Activated CD8-positive, alpha-beta T cell treated with anti-CD3 and anti-CD28 coated beads for 36 hours (primary cell): ENCODE measurements at places on chromosomes 7 and 10. TPM values are rescaled to one million over a fixed set of nuclear protein-coding genes. Genes with fewer than 3 reads are reported as not detected.
A peak's percentile ranks its signal among the peaks of the same experiment; 100 is the strongest.

Gene DNA2
- 40.6 TPM for total RNA-seq

Gene CPA2
- total RNA-seq = not detected

Gene BAG3
- total RNA-seq = 13.4 TPM

Gene GATA3
- total RNA-seq = 27.2 TPM

Gene NRG3
- not detected for total RNA-seq

Gene ANXA8L1
- not detected for total RNA-seq

Gene SPDYE11
- total RNA-seq = not detected

Gene CPXM2
- not detected for total RNA-seq

Gene KLF14
- total RNA-seq = not detected

Gene CALHM1
- not detected for total RNA-seq

Gene FBXO24
- total RNA-seq = 1.4 TPM

DNA sequence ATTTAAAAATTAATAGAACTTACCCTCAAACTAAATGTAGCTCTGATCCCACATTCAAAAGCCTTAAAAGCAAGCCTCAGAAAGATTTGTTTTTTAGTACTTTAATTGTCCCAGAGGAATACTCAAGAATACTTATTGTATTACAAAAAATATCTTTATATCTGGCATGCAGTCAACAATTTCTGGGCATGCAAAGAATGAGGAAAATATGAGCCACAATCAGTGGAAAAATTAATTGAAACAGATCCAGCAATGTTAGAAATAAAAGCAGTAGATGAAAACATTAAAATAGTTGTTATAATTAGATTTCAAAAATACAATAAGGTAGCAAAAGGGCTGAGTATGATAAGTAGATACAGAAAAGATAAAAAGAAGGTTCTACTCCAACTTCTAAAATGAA, 154.7 kb downstream of the PON1 start:
- no peak for DNase-seq

DNA sequence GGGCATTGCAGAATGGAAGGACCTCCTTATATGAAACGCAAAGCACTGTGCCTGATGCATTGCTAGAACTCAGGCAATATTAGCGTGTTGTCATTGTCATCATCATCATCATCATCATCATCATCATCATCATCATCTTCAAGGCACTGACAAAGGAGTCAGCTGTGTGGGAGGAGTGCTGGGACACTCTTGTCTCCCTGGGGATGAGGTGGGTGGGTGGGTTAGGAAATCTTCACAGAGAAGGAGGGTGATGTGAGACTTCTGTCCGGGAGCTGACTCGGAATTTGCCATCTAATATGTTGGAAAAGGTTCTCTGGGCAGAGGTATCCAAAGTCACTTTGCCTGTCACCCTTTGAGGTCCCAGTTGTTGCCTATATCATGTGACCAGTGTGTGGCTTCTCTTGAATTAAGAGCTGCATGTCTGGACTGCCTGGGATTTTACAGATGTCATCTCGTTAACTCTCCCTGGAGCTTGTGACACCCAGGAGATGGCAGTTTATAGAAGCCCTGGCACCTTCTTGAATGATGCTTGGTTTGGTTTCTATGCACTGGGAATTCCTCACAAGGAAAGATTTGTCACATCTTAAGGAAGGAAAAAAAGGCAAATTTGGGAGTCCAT, 7.1 kb downstream of the HTRA1 start:
- no peak for DNase-seq

DNA sequence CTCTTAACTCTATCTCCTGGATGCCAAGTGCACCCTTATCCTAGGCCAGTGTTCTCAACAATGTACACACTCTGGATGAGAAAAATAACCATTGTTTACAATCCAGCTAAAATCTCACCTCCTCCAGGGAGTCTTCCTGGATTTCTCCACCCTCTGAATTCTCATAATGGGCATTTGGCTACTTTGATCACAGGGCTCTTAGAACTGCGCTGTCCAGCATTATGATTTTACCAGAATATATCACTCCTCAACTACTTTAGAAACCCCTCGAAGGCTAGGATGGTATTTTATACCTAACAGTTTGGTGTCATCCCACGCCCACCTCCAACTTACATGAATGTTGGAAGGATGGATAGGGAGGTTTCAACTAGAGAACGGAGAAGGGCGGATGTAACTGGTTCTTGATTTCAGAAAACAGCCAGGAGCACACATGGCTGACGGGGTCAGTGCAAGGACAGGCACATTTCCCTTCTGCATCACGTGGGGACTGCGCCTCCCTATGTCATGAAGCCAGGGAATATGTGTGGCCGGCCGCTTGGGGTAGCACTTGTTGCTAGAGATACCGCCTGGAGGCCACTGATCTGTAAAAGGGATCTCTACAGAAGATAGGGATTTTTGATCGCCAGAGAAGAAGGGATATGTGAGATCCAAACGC, 1.2 kb upstream of the ATP6V0E2 start:
- peak; percentile 66 for DNase-seq

GRCh38 chr7:157922576-157922975, 585.8 kb downstream of the DNAJB6 start:
- DNase-seq = no peak

GRCh38 chr10:97887399-97887798, 37.8 kb downstream of the GOLGA7B start:
- no peak for DNase-seq

GRCh38 chr10:90977855-90978486, 57.1 kb upstream of the ANKRD1 start:
- DNase-seq = no peak

GRCh38 chr7:123120286-123120685, 79.5 kb downstream of the SLC13A1 start:
- DNase-seq = no peak

DNA sequence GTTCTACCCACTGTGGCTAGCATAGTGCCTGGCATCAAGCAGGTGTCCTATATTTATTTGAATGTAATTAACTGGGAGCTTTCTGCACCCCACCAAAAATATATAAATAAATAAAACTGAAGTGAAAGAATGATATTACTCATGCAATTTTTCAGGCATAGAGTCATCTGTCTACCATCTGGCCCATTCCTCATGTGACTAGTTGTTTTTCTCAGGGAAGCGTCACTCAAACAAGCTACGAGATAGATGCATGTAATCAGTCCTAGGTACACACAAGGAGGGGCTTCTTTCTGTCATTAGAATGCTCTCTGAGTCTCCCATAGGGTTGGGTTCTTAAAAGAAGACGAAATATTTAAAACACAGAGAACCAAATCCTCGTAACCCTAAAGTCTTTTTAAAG, 255.5 kb upstream of the KMT2E start:
- DNase-seq = no peak

DNA sequence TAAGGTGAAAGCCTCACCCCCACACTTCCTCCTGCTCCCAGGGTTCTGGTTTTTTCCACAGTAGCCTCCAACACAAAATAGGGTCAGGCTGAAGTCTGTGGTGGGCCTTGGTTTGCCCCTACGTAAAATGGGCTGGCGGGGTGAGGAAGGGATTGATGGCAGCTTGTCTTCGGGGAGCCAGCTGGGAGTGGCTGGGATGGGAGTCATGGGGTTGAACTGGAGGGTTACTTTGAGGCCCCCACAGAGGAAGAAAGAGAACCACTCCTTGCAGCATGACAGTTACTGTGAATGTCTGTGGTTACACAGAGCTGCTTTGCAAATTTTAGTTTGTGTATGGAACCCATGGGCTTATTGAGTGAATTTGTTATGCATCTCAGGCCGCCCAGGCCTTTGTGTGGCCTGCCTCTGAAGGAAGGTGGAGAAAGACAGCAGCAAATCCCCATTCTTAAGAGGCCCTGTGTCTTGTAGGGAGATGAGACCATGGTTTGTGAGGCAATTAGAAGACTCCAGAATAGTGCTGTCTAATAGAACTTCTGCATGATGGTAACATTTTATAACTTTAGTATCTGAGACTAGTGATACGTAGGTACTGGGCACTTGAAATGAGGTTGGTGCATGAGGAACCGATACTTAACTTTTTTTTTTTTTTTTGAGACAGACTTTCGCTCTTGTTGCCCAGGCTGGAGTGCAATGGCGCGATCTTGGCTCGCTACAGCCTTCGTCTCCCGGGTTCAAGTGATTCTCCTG, 8.1 kb downstream of the TRIM8 start:
- peak; percentile 57 for DNase-seq

GRCh38 chr10:103750836-103751235, 104.5 kb downstream of the SH3PXD2A start:
- no peak for DNase-seq

- DNase-seq = no peak
These were observed 196.5 kb downstream of the PHF14 start for GRCh38 chr7:11170175-11170574.

DNA sequence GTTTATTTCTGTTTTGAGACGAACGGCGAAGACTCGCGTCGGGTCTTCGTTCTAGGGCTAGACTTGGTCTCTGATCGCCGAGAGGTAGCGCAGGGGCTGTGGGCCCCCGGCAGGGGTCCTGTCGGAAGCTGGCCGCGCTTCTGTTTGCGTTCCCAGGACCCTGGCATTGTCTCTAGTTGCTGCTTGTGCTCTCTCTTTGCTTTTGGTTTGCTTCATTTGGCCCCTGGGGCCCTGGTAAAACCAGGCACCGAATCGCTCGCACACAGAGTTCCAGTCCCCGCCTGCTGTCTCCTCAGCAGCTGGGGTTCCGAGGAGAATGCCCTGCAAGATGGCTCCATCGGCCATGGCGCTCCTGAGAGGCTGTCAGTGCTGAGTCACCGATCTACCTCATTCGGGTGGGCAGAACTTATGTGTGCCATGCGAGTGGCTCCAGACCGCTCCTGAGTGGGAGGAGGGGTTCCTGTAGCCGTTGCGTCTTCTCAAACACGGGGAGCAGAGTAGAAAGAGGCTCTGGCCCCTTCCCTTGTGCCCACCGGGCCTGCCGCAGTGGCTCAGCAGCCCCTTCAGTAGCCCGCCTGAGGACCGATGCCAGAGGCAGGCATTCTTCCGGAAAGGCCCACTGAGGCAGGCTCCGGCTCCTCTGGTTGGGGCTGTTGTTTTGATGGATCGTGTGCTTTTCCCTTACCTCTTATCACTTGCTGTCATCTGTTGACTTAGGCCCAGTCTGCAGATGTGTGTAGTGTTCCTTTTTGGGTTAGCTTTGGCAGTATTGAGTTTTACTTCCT, 826 bp downstream of the CHPF2 start:
- DNase-seq = peak; percentile 92

DNA sequence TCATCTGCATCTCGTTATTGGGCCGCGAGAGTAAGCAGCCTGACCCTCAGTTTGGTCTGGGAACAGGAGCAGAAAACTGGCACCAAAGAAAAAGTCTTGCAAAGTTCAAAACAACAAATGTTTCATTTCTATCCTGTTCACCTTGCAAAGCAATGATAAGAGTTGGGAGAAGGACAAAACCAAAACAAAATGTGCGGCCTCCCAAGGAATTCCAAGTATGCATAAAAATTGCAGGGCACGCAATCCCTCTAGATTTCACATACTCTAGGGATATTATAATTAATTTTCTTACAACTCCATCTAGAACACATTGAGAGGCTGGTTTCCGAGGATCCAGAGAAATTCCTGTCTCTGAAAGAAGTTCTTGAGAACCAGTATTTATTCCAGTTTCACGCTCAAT, 20.1 kb downstream of the CHUK start:
- DNase-seq = no peak

GRCh38 chr10:13812804-13813203, 226.0 kb downstream of the PRPF18 start:
- DNase-seq = no peak

DNA sequence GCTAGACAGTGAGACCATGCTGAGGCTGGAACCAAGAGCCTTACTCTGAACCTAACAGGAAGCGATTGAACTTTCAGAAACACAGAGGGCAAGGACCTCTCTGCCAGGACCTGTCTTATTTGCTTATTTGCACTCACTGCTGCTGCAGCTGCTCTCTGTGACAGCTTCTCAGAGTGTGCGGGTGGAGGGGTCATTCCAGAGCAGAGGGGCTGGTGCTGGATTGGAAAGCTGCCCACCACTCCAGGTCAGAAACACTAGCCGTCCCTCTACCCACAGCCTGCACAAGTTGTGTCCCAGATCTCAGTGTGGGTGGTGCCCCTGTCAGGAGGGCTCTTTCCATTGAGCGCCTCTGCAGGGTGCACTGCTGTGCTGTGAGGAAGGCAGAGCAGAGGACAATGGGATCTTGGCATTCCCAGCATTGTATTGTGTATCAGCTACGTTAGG, 126.2 kb downstream of the CCNY start:
- no peak for DNase-seq

GRCh38 chr7:23026164-23026563, 12.2 kb upstream of the HYCC1 start:
- no peak for DNase-seq

- DNase-seq = no peak
These were observed 53.4 kb upstream of the CYP2C8 start for GRCh38 chr10:95122736-95123135.
